Stimulated activated CD4-positive, alpha-beta T cell treated with anti-CD3 and anti-CD28 coated beads, Interleukin-15, amount 100 ng/mL, for 48 hours (primary cell): ENCODE measurements at places on chromosomes 5 and 9.

- DNase-seq: no peak
Measured at GRCh38 chr9:1960342-1961042, 54.7 kb upstream of the SMARCA2 start.

- DNase-seq: no peak
Measured at GRCh38 chr9:129176701-129177442, 1.2 kb downstream of the IER5L start.

DNA sequence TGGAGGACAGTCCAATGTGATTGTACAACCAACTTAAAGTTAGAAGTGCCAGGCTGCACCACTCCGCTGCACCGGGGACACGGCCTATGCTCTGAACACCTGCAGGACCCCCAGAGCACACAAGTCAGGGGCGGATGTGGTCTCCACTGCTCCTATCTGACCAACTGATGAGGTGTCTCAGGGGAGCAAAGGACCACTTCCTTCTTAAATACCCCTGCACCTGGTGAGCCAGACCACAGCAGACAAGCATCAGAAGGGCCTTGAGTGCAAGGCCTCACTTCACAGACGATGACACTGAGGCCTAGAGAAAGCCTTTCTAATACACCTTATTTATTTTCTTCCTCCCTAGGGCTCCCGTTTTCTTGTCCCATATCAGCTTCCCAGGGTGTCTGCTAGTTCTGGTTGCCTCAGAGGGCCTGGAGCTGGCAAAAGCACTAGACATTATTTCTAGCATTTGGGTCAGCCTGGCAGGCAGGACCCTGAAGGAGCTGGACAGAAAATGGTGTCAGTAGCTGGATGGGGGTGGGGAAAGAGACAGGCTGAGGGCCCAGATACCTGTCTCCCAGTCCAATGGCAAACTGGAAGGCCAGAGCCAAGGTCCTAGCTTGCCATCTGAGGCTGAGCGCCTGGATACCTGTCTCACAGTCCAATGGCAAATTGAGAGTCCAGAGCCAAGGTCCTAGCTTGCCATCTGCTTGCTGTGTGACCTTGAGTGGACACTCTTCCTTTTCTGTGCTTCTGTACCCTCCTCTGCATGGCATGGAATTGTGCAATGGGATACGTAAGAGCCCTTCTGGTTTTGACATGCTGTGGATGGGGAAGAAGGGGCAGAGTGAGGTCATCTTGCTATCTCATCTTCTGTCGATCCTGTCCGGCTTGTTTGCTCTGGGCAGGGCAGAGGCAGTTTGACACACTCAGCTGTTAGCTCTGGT lies 9.0 kb downstream of the CCDC69 start:
- DNase-seq: no peak

DNA sequence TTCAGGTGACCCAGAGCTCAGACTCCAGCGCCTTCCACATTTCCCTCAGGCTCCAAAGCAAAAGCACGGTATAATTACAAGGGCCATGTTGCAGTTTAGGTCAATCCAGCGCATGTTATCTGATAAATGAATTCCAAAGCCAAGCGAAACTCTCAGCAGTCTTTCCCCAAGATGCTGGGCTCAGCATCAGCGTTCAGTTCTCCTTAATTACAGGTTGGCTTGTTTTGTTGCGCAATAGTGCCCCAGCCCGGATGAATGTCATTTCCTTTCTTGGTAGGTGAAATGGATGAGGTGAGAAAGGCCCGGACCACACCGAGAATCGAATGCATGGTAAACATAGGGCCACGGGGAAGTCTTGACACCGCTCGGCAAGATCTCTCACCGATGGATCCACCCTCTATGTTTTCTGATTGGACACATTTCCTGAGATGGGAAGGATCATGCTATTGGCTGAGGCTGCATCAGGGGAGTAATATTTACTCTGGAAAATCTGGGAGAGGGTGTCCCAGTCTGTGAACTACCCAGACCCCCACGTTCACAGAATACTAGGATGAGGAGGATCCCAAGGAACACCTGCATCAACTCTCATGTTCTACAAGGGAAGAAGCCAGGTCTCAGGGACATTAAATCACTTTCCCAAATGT lies 221.2 kb upstream of the ANKRD55 start:
- no peak for DNase-seq

GRCh38 chr9:76394960-76395252 lies 680 bp upstream of the RFK start:
- DNase-seq: peak; percentile 32

GRCh38 chr9:122883125-122883524 lies 22.0 kb downstream of the RC3H2 start:
- no peak for DNase-seq

DNA sequence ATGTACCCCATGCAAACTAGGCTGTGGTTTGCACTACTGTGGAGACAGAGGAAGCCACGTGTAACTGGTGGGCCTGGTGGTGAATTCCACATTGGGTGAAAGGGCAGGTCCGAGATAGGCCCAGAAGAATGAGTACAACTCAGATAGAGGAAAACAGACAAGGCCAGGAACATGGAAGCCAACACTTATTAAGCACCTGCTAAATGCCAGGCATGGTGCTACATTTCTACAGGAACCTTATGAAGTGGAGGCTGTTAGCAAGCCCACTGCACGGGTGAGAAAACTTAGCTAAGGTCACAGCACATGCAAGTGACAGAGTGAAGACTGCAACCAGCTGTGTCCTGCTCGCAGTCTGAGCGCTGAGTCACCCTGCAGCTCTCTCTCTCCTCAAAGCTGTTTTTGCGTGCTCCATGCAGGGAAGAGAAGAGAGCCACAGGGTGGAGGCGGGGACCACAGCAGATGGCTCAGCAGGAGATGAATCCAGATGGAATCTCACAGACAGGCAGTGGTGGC lies 65.5 kb upstream of the SPTLC1 start:
- DNase-seq: no peak

DNA sequence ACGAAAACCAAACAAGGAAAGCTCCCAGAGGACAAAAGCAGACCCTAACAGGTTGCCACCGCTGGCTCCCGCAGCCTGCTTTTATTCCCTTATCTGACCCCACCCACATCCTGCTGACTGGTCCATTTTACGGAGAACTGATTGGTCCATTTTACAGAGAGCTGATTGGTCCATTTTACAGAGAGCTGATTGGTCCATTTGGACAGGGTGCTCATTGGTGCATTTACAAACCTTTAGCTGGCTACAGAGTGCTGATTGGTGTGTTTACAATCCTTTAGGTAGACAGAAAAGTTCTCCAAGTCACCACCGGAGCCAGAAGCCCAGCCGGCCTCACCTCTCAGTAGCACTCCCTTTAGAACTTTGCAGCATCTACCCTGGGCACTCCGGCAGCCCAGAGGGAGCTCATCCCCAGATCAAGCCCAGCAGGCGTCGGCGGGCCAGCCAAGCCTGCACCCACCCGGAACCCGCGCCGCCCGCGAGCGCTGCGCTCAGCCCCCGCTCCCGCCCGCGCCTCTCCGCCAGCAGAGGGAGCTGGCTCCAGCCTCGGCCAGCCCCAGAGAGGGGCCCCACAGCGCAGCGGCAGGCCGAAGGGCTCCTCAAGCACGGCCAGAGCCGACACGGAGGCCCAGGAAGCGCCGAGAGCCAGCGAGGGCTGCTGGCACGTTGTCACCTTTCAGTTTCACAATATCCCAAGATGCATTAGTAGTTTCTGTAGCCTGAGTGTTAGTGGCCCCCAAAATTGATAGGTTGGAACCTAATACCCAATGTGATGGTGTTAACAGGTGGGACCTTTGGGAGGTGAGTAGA lies 35.3 kb upstream of the CLPTM1L start:
- DNase-seq: peak; percentile 19

- DNase-seq: no peak
Measured at GRCh38 chr9:71602652-71603051, 165.7 kb downstream of the CEMIP2 start.

DNA sequence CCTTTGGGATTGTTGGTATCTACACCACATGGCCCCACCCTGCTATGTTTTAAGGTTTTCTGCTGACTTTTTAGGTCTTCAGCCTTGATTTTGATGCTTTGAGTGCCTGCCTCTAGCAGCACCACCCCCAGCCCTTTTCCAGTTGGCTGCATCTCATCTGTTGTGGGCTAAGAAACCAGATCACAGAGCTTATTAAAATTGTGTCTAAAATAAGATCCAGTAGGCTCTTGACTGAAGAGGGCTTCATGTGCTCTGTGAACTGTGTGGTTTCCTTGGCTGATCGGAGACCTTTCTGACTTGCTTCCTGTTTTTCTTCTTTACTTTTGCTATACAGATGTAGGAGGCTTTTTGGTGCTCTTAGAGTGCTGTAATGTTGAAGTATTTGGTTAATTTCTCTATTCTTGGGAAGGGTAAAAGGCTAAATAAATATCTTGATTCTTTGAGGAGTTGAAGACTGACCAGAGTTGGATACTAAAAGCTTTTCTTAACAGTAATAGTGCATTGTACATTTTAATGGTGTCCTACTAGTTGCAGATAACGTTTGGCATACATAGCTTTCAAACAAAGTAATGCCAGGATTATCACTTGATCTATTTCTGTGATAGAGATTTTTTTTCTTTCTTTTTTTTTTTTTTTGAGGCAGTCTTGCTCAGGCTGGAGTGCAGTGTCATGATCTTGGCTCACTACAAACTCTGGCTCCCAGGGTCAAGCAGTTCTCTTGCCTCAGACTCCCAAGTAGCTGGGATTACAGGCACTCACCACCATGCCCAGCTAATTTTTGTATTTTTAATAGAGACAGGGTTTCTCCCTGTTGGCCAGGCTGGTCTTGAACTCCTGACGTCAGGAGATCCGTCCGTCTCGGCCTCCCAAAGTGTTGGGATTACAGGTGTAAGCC lies 4.5 kb downstream of the UBE2D2 start:
- DNase-seq: no peak

GRCh38 chr9:14029806-14030374 lies 284.1 kb downstream of the NFIB start:
- DNase-seq: no peak

- no peak for DNase-seq
Measured at GRCh38 chr9:136614967-136615623, 47.6 kb upstream of the EGFL7 start.

DNA sequence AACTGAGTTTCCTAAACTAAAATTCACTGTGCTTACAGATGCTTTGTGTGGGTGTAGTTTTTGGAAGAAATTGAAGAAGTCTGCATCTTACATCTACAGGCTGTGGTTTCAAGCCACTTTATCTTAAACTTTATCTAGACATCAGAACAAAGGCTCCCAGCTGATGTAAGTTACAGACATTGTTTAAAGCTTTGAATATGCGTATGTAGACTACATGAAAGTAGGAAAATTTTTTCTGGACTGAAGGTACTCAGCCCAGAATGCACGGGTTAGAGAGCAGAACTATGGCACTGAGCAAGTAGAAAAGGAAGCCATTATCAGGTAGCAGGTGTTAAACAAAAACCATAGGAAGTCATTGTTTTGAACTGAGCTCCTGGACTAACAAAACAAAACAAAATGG lies 185.4 kb downstream of the TTC39B start:
- DNase-seq: no peak

- no peak for DNase-seq
Measured at GRCh38 chr5:149682532-149683075, 47.5 kb upstream of the PPARGC1B start.

GRCh38 chr5:77444356-77444755 lies 47.8 kb downstream of the WDR41 start:
- no peak for DNase-seq

GRCh38 chr5:151233616-151234085 lies 9.8 kb upstream of the CCDC69 start:
- DNase-seq: no peak

GRCh38 chr5:41763081-41763480 lies 107.1 kb downstream of the OXCT1 start:
- no peak for DNase-seq

GRCh38 chr9:127422133-127422782 lies 1.9 kb upstream of the ZNF79 start:
- DNase-seq: no peak

DNA sequence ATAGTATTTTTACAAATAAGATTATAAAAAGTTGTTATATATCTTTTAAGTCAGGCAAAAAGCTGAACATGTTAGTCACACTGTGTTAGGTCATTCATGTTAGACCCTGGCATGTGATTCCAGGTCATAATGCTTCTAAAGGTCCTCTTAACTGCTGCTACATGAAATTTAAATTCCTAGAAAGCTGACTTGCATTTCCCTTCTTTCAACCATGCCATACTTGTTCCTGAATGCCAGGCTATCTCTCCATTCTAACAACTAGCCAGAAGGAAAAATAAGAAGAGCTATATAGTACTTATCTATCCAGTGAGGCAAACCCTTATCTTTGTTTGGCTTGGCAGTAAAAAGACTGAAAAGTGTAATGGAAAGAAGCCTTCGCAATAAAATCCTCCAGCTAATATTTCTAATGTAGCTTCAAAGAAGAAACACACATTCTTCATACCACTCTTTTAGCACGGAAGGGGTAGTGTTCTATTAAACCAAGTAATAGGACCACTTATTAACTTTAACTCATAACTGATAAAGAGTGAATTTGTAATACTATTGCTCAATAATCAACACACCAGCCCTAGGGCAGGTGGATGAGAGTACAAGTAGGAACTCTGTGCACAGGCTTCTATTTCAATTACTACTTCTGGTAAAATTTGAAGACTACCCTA lies 310.2 kb downstream of the PDE4D start:
- DNase-seq: no peak

DNA sequence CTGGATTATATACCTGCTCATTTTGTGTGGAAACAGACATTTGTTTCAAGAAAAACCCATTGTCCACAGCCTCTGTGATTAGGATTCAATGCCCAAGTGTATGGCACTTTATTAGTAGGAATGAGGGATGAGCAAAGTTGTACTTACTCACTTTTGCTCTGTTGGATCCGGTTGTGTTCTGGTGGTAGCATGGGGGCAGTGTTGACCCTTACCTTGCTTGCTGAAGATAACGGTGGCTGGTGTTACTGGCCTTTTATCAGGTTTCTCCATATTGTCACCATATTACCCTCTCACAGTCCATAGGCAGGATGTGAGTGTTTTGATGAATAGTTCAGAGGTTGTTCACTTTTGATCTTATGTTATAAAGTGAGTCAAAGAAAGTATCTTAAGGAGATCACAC lies 42.7 kb upstream of the NUDT12 start:
- no peak for DNase-seq

DNA sequence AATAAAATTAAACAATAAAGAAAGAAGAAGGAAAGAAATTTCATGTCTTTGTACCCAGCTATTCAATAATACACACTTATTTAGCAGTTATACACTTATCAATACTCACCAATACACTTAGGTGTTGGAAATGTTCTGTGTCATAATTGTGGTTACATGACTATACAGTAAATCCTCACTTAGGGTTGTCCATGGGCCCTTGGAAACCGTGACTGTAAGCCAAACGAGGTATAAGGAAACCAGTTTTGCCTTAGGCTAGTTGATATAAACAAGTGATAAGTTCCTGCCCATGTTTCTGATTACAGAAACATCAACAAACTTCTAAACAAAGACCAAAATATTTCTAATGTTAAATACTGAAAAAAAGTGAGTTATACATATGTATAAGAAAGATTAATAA lies 10.0 kb upstream of the SLCO4C1 start:
- no peak for DNase-seq

GRCh38 chr5:4725594-4725993 lies 414.5 kb upstream of the ADAMTS16 start:
- DNase-seq: no peak

DNA sequence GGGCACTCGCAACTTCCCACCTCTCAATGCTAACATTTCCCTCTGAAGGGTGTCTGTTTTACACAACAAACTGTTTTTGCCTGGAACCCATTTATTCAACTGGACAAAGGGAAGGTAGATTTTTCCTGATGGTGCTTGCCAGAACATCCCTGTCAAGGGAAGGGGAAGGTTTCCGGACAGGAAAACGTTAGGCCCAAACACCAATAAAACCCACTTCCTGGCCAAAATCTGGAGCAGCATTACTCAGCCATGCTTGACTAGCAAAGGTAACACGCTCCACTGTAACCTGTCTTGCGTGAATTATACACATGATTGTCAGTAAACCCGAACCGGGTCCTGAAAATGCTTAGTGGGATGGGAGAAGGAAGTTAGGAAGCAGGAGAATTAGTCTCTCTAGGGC lies 90.2 kb downstream of the SAXO1 start:
- DNase-seq: no peak
